ENCODE measurements at places on chromosomes 5 and 9.
A peak's percentile ranks its signal among the peaks of the same experiment; 100 is the strongest.

DNA sequence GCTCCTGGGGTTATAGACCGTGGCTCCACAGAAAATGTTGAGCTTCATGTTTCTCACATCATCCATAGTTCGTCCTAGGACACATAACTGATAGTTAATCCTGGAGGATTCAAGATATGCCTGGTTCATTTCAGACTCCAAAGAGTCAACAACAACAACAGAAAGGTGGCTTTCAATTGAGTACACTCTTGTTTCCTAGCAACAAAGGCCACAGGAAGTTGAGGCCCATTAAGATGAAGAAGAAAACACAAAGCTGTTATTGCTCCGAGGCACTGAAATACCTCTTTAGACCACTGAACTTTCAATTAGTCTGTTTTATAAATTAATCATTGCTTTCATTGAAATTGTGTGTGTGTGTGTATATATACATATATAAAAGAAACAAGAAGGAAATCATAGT is 154.5 kb downstream of the YIPF5 start:
- no peak for DNase-seq

- DNase-seq = no peak
Measured at GRCh38 chr9:8156346-8156745, 356.8 kb upstream of the DMAC1 start.

DNA sequence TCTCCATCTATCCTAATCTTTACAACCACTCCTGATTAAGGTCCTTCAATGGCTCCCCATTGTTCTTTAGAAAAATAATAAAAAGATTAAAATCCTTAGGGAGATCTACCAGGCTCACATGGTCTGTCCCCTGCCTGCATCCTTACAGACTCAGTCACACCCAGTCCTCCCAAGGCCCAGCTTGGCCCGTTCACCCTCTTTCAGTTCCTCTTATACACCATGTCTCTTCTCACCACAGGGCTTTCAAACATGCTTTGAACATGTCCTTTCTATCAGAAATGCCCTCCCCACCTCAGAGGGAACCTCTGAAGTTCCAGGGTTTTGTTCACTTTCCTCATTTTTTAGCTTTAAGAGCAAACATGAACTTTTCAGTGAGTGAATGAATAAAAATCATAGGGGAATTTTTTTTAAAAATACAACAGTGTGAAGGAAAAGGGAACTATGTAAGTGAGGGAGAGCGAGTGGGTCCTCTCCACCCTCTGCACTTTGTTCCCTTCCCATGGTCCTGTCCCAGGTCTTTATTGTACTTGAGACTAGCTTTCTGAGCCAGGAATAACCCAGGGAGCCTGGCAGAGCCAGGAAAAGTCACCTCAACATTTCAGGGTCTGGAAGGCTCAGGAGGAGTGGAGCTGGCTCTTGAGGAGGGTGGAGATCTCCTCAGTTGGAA is 55.3 kb downstream of the TRPC7 start:
- no peak for DNase-seq

DNA sequence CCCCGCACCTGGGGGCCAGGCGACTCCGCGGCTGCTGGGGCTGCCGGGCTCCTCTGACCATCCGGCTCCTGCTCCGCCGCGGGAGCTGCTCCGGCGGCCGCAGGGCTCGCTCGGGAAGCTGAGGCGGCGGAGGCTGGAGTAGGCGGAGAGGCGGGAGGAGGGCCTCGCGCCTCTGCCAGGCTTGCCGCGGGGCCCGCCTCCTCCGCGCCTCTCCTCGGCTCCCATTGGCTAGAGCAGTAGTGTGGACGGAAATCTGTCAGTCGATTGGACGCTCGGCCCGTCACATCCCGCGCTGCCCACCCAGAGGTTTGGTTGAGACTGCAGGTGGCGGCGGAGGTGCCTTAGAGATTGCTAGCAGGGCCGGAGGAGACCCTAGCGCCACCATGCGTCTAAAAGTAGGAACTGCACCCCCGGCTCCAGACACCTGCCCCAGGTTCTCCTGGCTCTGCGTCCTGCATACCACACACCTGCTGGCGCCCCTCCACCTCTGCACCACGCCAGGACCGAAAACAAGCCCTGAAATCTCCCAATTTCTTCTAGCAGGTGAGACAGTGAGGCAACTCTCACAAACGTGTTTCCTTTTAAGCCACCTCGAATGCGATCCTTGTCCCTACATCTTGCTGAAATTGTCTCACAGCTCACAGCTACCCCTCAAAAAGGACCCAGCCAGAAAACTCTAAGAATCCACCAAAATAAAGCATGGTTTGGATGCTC is at the start of gene SCAI:
SCAI (minus strand) TSS at position 152 of the 714 bp plus-strand sequence; CDS start at position 61, 91 bp downstream.
- DNase-seq = peak; percentile 93

DNA sequence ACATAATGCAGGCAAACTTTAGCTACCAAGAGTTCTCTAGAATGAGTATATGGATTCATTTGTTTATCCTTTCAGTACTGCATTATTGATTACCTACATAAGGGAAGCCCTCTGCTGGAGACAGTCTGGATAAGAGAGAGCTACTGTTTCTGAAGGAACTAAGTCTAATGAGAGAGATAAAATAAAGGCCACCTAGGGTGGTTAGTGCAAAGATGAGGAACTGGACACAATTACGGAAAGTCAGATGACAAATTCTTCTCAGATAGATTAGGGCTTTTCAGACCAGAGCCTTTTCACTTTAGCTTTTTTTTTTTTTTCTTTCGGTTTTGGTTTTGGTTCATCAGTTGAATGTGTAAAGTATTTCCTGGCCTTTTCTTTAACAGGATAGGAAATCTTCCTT is 31.3 kb downstream of the ISOC1 start:
- DNase-seq = no peak

DNA sequence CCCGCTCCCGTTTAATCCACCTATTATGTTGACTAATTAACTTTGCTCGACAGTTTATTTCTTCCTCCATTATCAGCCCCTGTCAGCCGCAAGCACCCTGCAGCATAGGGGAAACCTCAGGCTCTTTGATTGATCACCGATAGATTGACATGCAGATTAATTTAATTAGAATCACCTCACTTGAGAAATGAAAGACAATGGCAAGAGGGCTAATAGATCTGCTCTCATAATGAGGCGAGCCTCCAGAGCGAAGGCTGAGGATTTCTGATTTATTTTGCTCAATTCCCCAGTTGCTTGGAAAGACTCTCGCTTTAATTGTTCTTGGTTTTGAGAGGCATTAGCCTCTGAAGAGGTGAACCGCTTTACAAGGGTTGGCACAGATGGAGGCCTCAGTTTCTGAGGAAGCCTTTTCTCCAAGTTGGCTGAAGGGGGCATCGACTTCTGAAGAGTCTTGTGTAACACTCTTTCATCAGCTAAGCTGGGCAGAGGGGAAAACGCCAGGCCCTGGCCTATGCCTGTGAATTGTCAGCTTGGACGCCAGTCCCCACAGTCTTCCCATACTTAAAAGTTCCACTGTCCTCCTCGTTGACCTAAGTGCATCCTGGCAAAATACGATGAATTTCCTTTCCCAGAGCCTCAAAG is 275.4 kb downstream of the EBF1 start:
- no peak for DNase-seq

GRCh38 chr9:27054841-27055240 is 49.4 kb upstream of the LRRC19 start:
- DNase-seq = no peak

DNA sequence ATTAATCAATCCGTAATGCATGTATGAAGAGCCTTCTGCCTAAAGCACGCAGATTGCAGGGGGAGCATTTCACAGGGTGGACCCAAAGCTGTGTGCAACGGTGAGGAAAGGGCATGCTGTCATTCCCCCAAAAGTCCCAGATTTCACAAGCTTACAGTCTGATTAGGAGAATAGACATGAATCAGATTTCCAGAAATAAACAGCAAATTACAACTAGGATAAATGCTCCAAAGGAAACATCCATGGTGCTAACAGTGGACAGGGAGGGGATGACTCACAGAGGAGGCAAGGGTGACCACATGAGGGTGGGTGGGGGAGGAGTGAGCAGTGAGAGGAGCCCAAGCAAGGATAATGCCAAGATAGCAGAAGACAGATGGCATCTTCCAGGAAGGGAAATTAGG is 258.4 kb upstream of the TAS2R1 start:
- DNase-seq = no peak

Measured in activated CD4-positive, alpha-beta T cell treated with anti-CD3 and anti-CD28 coated beads, Interleukin-2, amount 50 U/mL, for 24 hours (primary cell).